ENCODE measurements at places on chromosomes 2 and 18. TPM values are rescaled to one million over a fixed set of nuclear protein-coding genes. Genes with fewer than 3 reads are reported as not detected.
A peak's percentile ranks its signal among the peaks of the same experiment; 100 is the strongest.

DNA sequence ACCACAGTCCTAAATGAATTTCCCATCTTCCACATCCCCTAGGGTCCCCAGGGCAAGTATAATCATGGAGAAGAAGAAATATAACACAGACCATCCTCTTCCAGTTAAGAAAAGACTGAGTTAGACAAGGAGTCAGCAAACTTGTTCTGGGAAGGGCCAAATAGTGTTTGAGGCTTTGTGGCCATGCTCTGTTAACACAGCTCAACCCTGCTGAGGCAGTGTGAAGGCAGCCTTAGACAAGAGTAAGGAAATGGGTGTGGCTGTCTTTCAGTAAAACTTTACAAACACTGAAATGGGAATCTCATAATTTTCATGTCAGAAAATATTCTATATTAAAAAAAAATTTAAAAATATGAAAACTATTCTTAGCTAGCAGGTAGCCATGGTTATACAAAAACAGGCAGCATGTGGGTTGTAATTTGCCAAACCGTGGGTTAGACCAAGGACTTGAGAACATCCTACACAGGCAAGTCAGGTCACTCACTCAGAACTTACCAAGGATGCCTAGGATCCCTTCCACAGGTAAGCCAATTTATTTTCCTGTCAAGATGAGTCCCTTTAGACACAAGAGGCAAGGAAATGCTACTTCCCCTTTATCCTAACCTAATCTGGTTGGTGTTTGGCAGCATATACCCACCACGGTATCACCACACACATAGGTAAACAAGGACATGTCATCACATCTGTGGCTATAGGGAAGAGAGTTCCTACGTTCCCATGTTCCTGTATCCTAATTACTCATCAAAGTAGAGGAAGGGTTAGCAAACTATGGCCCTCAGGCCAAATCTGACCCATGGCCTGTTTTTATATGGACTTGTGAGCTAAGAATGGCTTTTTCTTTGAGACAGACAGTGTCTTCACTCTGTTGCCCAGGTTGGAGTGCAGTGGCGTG is 31.9 kb downstream of the C2orf74 start:
- no peak for DNase-seq

- no peak for DNase-seq
Observed at GRCh38 chr18:74996996-74997395, 211.9 kb downstream of the PTGR3 start.

GRCh38 chr2:165044505-165045303 is 89.4 kb upstream of the SLC38A11 start:
- no peak for DNase-seq

- no peak for DNase-seq
Observed at GRCh38 chr18:74609535-74609934, 11.9 kb downstream of the ZNF407 start.

- DNase-seq = no peak
Observed at GRCh38 chr2:227324642-227324994, 433 bp upstream of the MFF start.

GRCh38 chr2:18268400-18268799 is 292.1 kb downstream of the RDH14 start:
- DNase-seq = no peak

DNA sequence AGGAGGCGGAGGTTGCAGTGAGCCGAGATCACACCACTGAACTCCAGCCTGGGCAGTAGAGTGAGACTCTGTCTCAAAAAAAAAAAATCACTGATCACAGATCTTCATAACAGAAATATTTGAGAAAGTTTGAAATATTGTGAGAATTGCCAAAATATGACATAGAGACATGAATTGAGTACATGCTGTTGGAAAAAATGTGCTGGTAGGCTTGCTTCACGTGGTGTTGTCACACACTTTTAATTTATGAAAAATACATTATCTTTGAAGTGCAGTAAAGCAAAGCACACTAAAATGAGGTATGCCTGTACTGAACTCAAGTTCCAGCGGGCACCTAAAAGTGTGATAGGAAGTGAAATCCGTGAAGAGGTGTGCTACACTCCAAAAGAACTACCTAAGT is 152.6 kb downstream of the TMEFF2 start:
- DNase-seq = no peak

GRCh38 chr18:34928088-34928753 is 113.0 kb upstream of the MAPRE2 start:
- peak; percentile 23 for DNase-seq

GRCh38 chr2:175605640-175606009 is 396.4 kb downstream of the LNPK start:
- DNase-seq = no peak

- DNase-seq = no peak
Observed at GRCh38 chr2:54587171-54588016, 131.3 kb downstream of the SPTBN1 start.

GRCh38 chr18:62131301-62131909 is 55.5 kb downstream of the PIGN start:
- peak; percentile 81 for DNase-seq

- peak; percentile 75 for DNase-seq
Observed at GRCh38 chr18:63683152-63683551, 19.6 kb upstream of the SERPINB11 start.

GRCh38 chr2:36322108-36322507 is 33.5 kb upstream of the CRIM1 start:
- DNase-seq = peak; percentile 61

DNA sequence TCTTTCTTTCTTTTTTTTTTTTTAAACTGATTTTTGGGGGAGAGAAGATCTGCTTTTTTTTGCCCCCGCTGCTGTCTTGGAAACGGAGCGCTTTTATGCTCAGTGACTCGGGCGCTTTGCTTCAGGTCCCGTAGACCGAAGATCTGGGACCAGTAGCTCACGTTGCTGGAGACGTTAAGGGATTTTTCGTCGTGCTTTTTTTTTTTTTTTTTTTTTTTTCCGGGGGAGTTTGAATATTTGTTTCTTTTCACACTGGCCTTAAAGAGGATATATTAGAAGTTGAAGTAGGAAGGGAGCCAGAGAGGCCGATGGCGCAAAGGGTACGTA is 587 bp downstream of the MEIS1 start:
- DNase-seq = no peak

DNA sequence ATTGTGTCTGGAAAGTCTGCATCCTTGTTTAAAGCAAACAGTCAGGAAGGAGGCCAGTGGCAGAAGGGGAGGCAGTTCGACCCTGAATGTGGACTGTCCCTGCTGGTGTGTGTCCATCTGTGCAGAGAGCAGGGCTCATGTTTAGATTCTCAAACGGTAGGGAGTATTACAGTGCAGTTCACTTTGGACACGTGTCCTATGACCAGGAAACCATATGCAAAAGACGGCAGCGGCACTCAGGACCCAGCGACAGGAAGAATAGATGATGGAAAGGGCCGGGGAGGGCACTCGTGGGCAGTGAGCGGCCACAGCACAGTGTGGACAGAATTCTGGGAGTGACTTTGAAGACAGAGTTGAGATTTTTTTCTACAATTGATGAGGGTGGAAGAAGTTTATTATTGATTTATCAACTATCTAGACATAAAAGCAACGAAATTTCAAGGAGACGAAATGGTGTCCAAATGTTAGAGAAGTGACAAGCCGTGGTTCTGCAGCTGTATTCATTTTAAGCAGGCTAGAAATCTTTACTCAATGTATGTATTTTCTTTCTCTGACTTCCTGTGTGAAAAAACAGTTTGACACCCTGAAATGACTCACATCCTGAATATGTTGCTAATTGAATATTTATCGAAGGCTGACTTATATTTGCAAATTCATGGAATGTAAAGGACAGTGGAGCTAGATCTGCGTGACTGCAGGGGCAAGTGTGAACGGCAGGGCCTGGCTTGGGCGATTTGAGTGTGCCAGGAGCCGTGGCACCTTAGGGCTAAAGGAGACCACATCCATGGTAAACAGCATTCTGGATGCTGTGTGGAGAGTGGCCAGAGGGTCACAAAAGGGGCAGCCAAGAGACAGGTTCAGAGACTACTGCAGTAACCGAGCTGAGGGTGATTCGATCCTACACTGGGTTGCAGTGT is 214.2 kb downstream of the PTGR3 start:
- DNase-seq = no peak

TPO gene
- 0.18 TPM for polyA plus RNA-seq

TSPYL6 gene
- not detected for polyA plus RNA-seq

SERPINB13 gene
- polyA plus RNA-seq = not detected

UGT1A1 gene
- 0.51 TPM for polyA plus RNA-seq

PRKCE gene
- 9.5 TPM for polyA plus RNA-seq

SLC9A4 gene
- polyA plus RNA-seq = 1.6 TPM

LDLRAD4 gene
- polyA plus RNA-seq = 17.5 TPM
